ENCODE measurements at places on chromosomes 4 and X.

GRCh38 chrX:140050906-140051305 is 85.6 kb upstream of the CXorf66 start:
- no peak for DNase-seq

GRCh38 chrX:80799584-80799983 is 10.1 kb downstream of the BRWD3 start:
- no peak for DNase-seq

- no peak for DNase-seq
Measured at GRCh38 chr4:161457906-161458305, 705.9 kb downstream of the FSTL5 start.

- DNase-seq, result no peak
Measured at GRCh38 chr4:19698961-19699360, 552.7 kb upstream of the SLIT2 start.

DNA sequence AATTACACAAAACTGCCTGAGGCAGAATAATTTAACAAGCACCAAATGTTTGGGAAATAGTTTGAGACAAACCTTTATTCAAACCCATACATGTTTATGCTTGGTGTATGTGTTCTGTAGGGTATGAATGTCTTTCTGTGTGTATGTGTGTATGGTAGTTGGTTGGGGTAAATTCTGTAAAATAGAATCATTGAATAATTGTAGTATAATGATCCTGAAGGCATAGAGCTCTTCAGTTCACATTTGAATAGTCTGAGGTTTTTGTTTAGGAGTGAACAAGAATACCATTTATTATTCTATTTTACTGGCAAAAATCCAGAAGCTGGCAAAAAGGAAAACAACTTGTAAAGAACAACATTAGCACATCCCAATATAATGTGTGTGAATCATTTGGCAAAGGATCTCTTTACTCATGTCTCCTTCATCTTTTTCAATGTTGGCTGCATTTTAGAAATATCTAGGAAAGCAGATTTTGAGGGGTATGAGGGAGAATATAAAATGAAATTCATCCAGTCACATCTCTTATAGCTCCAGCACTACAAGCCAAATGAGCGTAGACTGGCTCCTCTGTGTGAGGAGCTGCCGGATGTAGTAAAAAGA is 360.0 kb downstream of the CHIC1 start:
- DNase-seq, result no peak

GRCh38 chrX:145654486-145654885 is 163.1 kb upstream of the SLITRK2 start:
- DNase-seq, result no peak

- DNase-seq, result no peak
Measured at GRCh38 chr4:106652095-106652494, 283.5 kb upstream of the GIMD1 start.

DNA sequence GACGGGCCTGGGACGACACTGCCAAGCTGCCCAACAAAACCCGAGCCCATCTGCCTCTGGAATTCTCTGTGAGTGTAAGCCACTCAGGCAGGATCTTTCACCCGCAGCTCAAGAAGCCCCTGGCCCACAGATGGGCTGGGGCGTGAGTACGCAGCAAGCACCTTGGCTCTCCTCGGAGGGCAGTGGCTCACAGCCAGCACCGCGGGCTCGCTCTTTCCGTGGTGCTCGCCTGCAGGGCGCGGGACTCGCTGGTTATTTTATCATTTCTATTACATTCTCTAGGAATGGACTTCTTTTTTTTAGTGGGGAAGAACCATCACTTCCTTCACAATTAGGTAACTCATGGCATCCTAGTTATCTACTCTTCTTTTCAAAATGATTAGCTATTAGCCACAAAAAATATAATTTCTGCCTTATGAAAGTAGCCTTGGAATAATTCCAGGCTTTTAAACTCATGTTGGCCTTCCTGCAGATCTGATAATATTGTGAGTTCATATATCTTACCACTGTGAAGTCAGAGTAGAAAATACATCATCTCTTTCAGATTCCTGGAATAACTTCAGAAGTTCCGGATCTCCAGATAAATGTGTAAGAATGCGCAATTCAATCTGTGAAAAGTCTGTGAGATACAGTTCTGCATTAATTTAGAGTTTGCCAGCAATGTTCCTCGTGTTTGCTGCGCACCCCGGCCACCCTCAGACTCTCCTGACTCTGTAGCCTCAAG is 68.6 kb downstream of the NAT8L start:
- DNase-seq, result no peak

- no peak for DNase-seq
Measured at GRCh38 chr4:42845586-42845985, 46.9 kb upstream of the GRXCR1 start.

DNA sequence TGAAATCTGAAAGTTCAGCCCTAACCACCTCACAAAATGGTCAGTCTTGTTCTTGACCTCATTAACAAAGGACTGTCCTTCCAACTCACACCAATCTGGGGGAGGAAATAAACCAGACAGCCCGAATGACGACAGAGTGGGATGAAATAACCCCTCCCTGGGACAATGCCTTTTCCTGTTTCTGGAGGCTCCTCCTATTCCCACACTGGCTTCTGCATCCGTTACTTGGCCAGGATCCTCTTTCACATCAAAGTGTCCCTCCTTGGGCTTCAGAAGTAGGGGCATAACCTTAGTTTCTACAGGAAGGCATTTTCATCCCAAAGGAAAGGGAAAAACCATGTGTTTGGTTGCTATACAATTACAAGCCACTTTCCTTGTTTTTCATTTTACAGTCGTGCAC is 59.8 kb upstream of the RPL34 start:
- no peak for DNase-seq

GRCh38 chrX:51316271-51316670 is 16.4 kb upstream of the NUDT10 start:
- no peak for DNase-seq

DNA sequence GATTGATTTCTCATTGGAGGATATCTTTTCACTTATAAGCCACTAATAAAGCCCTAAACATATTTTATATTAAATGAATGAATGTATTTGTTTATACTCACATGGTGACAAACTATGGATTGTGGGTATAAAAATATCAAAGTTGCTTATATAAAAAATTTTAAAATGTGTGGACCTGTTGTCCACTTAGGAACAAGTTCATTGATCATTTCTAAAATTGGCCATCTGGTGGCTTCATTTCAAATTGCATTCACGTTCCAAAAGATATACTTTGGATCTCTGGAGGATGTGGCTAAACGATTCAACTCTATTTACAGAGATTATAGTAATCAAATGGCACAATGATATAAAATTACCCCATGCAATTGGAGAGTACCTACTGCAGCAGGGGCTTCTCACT is 32.5 kb downstream of the FSTL5 start:
- no peak for DNase-seq

DNA sequence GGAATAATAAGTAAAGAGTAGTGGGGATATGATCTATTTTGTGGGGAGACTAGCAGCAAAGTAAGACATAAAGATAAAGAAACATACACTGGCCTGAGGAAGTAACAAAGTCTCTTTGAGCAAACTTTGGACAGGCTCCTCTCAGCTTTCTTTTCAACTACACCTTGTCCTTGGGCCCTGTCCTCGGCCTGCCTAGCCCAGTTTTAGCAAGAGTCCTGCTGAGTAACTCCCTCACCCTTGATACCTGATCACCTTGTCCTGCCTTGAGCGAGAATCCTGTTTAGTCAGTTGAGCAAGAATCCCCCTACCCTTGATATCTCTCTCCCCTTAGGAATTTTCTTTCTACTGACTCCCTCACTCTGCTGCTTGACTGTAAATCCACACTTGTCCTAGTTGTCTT is 11.5 kb downstream of the HNRNPH2 start:
- no peak for DNase-seq

- peak; percentile 45 for DNase-seq
Measured at GRCh38 chr4:175412161-175412560, 399.9 kb downstream of the GPM6A start.

DNA sequence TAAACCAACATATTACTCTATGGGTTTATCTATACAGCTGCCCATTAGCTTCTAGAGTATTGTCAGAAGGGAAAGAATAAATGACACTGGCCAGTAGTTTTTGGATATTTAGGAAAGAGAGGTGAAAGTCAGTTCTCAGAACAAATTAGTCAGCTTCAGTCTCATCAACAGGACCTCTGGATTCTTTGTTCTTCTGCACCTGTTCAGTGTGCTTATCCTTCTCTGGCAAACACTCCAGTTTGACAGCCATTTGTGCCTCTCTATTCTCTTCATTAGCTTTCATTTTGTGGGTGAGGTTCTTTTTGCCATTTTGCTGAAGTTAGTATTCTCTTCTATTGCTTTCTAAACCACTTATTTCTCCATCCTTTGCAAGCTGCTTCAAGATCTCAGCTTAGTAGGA is 107.0 kb downstream of the PCDH18 start:
- DNase-seq, result no peak

DNA sequence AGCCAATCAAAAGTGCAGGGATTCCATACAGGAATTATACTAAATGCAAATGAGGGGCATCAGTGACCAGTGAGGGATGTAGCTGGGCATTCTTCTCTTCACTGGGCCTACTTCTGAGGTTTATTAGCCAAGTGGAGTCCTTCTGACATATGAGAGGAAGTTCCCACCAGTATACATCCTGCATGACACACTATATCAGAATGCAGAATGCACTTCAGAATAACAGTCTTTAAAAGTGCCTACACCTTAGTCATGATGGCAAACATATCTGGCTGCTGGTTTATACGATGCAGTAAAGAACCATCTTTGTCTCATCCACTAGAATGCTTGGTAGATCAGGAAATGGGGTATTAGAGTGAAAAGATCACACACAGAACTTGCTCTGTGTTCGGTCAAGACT is 180.3 kb upstream of the PPARGC1A start:
- peak; percentile 89 for DNase-seq

DNA sequence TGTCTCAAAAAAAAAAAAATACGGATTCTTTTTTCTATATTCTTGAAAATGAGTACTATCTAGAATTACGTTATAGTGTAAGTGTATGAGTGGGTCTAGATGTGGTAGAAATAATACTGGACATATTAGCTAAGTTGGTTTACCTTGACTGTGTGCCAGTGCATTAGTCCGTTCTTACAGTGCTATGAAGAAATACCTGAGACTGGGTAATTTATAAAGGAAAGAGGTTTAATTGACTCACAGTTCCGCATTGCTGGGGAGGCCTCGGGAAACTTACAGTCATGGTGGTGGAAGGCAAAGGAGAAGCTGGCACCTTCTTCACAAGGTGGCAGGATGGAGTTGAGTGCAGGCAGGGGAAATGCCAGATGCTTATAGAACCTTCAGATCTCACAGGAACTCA is 92.4 kb downstream of the ARHGAP10 start:
- no peak for DNase-seq

- no peak for DNase-seq
Measured at GRCh38 chr4:156598138-156598681, 373.4 kb downstream of the PDGFC start.

- no peak for DNase-seq
Measured at GRCh38 chr4:31458813-31459212, 738.6 kb downstream of the PCDH7 start.

DNA sequence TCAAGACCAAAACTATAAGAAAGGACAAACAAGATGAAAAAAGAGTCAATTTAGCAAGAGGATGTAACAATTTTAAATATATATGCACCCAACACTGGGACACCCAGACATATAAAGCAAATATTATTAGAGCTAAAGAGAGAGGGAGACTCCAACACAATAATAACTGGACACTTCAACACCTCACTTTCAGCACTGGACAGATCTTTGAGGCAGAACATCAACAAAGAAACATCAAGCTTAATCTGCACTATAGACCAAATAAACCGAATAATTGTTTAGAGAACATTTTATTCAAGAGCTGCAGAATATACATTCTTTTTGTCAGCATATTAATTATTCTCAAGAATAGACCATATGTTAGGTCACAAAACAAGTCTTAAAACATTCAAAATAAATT is 109.7 kb upstream of the TET2 start:
- no peak for DNase-seq

- DNase-seq, result no peak
Measured at GRCh38 chrX:151031391-151031975, 48.3 kb downstream of the HMGB3 start.

- DNase-seq, result no peak
Measured at GRCh38 chr4:141464366-141464765, 172.0 kb upstream of the IL15 start.

GRCh38 chrX:13520351-13520750 is 49.0 kb upstream of the EGFL6 start:
- DNase-seq, result no peak

GRCh38 chrX:54950730-54951375 is 30.2 kb downstream of the TRO start:
- DNase-seq, result no peak

DNA sequence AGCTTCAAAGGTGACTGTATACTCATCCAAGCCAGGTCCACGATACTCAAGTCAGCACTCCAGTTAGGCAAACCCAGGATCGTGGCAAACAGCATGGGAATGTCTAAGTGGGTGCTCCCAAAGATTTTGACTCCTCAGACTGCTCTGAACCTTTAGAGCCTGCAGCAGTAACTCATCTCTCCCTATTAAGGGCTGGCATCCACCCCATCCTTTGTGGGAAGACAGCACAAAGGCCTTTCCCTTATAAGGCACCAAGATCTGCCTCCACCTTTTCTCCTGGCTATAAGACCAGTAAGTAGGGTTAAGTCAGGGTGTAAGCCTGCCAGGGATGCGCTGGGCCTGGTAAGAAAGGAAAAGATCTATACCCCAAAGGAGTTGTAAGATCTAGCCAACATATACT is 23.6 kb upstream of the SLC25A43 start:
- no peak for DNase-seq

DNA sequence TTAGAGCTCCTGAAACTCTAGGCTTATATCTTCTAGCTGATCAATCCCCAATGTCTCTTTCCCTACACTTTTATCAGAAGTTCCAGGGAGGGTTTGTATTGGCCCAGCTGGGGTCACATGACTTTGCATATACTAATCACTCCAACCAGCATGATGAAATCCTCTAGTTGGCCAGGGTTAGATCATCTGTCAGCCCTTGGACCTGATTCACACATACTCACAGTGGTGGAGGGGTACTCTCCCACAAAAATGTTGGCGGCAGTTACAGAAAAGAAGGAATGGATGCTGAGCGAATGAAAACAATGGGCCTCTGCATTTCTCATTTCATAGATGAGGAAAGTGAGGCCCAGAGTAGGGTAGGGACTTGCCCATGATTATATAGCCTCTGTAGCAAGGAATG is 151.1 kb downstream of the PJA1 start:
- no peak for DNase-seq

DNA sequence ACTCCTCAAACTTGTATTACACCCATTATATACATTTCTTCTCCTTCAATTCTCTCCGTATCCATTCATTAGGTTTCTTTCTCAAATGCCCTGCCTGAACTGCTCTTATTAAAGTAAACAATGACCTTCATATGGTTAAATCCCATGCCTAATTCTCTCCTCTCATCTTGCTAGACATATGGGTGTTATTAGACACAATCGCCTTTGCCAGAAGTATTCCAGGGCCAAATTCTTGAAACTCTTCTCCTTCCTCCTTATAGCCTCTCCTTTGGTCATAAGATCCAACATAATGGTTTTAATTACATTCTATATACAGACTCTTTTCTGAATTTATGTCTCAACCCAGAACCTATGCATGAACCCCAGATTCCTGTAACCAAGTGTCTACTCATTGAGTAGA is 4.8 kb downstream of the ANXA10 start:
- DNase-seq, result no peak

- no peak for DNase-seq
Measured at GRCh38 chr4:133130171-133130570, 18.9 kb upstream of the PCDH10 start.
